ENCODE measurements at places on chromosomes 6 and 20.

DNA sequence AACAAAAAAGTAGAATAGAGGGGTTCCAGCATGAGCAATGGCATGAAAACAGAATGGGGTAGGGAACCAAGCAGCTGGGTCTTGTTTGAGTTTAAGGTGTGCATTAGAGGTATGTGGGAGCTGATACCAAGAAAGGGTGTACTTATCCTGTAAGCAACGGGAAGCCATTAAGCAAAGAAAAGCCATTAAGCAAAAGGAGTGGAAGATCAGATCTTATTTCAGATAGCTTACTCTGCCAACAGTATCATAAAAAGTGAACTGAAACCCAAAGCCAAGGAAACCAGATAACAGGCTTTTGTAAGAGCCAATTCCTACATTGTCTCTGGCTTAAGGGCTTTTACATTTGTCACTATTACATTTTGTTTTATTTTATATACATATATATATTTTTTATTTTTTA is 21.3 kb upstream of the BEND6 start:
- no peak for DNase-seq

DNA sequence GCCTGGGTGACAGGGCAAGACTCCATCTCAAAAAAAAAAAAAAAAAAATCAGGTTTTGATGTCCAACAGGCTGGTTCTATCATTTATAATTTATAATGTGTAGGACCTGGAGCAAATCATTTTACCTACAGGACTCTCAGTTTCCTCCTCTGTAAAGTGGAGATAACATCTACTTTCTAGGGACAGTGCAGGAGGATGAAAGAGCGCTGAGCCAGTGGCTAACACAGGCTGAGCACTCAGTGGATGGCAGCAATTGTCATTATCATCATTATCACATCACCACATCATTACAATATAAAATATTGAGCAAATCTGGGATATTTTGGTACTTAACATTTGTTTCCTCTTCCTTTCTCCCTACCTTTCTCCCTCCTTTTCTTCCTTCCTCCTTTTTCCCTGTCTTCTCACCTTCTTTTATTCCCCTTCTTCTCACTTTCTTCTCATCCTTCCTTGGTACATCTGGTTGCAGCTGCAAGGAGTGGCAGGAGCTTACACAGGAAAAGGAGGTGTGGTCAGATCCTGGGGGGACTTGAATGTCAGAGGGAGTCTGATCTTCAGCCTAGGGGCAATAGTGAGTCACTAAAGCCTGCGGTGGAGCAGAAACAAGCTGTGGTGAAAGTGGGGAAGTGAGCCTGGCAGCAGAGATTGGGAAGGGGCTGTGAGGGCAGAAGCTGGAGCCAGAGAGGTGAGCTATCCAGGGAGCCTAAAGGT is 24.6 kb upstream of the CTNNBL1 start:
- peak; percentile 41 for DNase-seq

GRCh38 chr20:63773571-63774241 is 34.1 kb downstream of the SLC2A4RG start:
- no peak for DNase-seq

- DNase-seq: no peak
These were observed 55.0 kb downstream of the PPP1R3G start for GRCh38 chr6:5139828-5140771.

- DNase-seq: peak; percentile 57
These were observed 2.5 kb downstream of the LY6G6D start for GRCh38 chr6:31717499-31718222.

- DNase-seq: peak; percentile 74
These were observed 792.0 kb downstream of the MAFB start for GRCh38 chr20:39897058-39897457.

DNA sequence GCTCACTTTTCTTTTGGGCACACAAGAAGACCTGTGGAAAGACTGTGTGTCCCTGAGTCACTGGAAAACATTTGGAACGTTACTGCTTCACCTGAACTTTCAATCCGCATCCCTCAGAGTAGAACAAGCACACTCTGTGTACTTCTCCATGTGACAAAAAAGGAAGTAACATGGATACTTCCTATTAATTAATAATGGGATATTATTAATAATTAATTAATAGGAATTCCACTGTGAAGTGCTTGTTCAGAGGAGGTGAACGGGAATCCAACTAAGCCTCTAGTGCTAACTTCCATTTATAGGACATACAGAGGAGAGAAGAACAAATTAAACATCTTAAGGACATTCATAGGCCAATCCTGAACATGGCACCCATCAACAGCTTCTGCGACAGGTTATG is 407.8 kb downstream of the SYNE1 start:
- no peak for DNase-seq

GRCh38 chr6:3746119-3746691 is 5.3 kb downstream of the PXDC1 start:
- no peak for DNase-seq

- DNase-seq: no peak
These were observed 21.2 kb upstream of the BTN1A1 start for GRCh38 chr6:26478985-26479278.

- DNase-seq: no peak
These were observed 1.6 kb downstream of the LRRC1 start for GRCh38 chr6:53796451-53796780.

DNA sequence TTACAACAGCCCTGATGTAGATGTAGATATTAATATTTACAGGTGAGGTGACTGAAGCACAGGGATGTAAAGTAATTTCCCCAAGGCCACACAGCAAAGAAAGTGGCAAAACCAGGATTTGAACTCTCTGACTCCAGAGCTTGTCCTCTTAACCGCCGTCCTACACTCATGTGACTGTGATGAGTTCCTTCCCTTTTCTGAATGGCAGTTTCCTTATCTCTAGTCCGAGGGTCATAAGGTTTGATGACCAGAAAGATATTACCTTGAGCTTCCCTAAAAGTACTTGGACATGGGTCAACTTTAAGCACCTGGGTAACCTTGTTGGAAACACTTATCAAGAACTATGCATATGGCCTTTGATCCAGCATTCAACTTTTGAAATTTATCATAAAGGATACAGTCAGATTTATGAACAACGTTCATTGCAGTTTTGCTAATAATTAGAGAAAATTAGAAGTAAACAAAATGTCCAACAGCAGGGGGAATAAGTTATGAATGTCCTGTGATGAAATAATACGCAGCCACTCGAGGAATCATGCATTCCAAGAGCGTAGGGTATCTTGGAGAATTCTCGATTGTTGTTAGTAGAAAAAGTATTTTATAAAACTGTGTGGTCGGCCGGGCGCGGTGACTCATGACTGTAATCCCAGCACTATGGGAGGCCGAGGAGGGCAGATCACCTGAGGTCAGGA is 2.3 kb upstream of the TLDC2 start:
- no peak for DNase-seq

GRCh38 chr6:140062043-140063020 is 687.9 kb upstream of the CITED2 start:
- DNase-seq: peak; percentile 65

DNA sequence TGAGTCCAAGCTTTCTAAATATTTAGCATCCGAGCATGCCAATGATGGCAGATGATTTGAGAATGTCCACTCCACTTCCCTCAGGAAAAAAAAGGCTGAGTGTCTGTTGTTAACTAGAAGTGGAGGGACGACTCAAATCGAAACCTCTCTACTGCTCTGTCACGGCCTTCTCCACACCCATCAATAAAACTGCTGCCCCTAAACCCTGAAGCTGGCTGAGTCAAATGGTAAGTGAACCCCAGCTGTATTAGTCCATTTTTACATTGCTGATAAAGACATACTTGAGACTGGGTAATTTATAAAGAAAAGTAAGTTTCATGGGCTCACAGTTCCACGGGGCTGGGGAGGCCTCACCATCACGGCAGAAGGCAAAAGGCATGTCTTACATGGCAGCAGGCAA is 707.0 kb downstream of the QKI start:
- DNase-seq: no peak

GRCh38 chr6:36277946-36278470 is 8.1 kb downstream of the PNPLA1 start:
- DNase-seq: no peak

GRCh38 chr6:144377586-144378210 is 92.6 kb downstream of the UTRN start:
- peak; percentile 34 for DNase-seq

GRCh38 chr6:26157251-26158075 is 70.2 kb downstream of the HFE start:
- DNase-seq: peak; percentile 97

GRCh38 chr6:45714741-45715507 is 300.7 kb downstream of the CLIC5 start:
- DNase-seq: peak; percentile 81

GRCh38 chr6:133923938-133924593 is 29.0 kb upstream of the TBPL1 start:
- peak; percentile 84 for DNase-seq

- no peak for DNase-seq
These were observed 123.5 kb downstream of the ADGRB3 start for GRCh38 chr6:68758559-68758958.

GRCh38 chr20:309306-309840 is 12.0 kb downstream of the ZCCHC3 start:
- DNase-seq: no peak

DNA sequence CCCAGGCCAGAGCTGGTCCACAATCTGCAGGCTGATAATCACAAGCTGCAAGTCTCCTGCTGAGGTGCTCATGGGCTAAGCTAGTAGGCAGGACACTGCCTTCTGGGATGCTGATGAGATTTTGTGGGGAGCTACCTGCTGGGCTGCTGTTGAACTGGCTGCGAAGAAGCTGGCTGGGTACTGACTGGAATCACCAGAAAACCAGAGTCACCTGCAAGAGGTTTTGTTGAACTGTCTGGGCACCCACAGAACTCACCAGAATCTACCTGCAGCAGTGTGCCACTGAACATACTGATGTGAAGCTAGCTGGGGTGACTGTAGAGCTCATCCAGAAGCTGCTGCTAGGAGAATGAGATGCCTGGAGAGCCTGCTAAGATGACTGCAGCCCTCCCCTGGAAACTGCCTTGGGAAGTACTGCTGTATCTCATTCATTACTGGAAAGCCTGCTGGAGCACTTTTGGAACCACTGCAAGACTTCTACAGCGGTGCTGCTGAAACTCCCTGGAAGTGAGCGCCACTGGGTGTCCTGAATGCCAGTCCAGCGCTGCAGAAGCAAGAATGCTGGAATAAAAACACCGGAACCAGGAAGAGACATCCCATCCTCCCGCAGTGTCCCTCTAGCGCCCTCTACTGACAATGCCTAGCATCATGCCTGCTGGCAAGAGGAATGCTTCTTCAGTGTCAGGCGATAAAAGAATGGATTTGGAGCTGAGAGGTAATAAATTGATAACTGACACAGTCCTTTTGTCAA is 64.9 kb upstream of the ARHGAP18 start:
- peak; percentile 82 for DNase-seq

- no peak for DNase-seq
These were observed 437.7 kb upstream of the ADGRB3 start for GRCh38 chr6:68197356-68197755.

DNA sequence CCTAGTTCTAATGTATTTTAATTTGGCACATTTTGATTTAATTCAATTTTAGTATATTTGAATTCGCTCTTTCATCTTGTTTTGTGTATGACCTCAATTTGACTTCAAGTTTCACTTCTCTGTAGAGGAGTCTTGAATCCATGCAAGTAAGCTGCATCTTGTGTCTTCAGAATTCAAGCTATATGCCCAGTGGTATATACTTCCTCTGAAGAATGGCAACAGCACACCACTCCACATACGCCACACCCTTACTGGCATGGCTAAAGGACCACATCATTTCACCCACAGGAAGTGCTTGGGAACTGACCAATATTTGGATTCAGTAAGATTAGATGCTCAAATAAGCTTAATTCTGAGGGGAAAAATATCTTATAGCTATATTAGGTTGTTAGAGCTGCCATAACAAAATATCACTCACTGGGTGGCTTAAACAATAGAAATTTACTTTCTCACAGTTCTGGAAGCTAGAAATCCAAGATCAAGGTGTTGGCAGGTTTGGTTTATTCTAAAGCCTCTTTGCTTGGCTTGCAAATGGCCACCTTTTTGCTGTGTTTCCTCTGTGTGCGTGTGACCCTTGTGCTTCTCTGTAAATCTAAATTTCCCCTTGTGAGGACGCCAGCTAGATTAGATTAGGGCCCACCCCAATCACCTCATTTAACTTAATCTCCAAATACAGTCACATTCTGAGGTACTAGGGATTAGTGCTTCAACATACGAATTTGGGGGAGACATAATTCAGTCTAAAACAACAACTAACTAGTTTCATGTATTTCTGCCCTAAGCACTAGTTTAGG is 2.8 kb upstream of the ASF1A start:
- DNase-seq: no peak

DNA sequence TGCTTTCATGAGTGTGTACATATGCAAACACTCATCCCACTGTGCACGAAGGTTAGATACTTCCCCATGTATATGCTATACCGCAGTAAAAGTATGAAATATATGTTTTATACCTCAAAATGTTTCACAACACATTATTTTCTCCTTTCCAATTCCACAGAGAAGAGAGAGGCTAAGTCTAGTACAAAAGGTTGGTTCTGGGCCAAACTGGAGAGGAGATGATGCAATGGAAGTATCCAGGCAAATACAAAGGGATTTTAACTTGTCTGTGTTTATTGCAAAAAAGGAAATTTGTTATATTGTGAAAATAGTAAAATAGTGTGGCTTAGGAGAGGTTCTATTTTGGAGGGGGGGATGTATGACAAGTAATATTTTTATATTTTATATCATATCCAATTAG is 112.6 kb downstream of the PLCB1 start:
- DNase-seq: peak; percentile 28

DNA sequence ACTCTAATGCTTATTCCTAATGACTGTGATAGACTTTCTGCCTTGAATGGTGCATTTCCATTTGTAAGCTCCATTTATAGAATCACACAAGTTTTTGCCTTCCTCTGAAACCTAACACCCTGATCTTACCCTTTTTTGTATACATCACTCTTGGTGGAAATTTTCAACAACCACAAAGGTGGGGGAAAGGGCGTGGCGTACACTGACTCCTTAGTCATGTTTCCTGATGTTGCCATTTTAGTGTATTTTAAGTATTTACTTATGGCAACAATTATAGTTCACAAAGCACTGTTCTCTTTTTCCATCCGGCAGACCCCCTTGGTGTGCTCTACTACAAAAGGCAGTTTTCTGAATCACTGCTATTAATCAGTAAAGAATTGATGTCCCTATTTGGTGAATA is 92.0 kb downstream of the ATXN1 start:
- DNase-seq: peak; percentile 74

DNA sequence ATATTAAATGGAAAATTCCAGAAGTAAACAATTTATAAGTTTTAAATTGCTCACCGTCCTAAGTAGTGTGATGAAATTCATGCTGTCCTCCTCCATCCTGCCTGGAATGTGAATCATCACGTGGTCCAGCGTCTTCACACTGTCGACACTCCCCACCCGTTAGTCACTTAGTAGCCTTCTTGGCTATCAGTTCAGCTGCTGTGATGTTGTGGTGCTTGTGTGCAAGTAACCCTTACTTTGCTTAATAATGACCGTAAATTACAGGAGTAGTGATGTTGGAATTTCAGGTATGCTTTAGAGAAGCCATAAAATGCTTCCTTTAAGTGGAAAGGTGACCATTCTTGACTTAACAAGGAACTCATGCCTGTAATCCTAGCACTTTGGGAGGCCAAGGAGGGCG is 25.2 kb downstream of the RIOK1 start:
- DNase-seq: peak; percentile 86

- DNase-seq: no peak
These were observed 43.8 kb downstream of the ERMARD start for GRCh38 chr6:169795196-169795595.
